Eye (tissue), 1 donor: ENCODE measurements at places on chromosomes 16 and 17.

DNA sequence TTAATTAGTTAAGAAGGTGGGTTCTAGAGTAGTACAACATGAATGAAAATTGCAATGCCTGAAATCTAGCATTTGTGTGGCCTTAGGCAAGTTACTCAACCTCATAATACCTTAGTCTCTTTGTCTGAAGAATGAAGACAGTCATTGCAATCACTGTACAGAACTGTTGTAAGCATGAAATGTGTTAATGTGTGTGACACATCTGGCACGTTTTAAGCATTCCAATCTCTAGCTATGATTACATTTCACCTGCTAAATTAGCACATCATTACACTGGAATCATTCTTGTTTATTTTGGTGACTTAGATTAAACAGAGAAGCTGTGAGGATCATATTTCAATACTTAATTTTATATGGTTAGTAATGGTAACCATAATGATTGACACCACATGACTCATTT, 629.7 kb upstream of the KIF2B start:
- DNase-seq: no peak

GRCh38 chr17:32659419-32659842, 172.6 kb downstream of the CDK5R1 start:
- peak; percentile 92 for DNase-seq

GRCh38 chr17:52724578-52724977, 566.1 kb upstream of the CA10 start:
- DNase-seq: no peak

GRCh38 chr17:39305978-39306377, 80.2 kb upstream of the STAC2 start:
- no peak for DNase-seq

DNA sequence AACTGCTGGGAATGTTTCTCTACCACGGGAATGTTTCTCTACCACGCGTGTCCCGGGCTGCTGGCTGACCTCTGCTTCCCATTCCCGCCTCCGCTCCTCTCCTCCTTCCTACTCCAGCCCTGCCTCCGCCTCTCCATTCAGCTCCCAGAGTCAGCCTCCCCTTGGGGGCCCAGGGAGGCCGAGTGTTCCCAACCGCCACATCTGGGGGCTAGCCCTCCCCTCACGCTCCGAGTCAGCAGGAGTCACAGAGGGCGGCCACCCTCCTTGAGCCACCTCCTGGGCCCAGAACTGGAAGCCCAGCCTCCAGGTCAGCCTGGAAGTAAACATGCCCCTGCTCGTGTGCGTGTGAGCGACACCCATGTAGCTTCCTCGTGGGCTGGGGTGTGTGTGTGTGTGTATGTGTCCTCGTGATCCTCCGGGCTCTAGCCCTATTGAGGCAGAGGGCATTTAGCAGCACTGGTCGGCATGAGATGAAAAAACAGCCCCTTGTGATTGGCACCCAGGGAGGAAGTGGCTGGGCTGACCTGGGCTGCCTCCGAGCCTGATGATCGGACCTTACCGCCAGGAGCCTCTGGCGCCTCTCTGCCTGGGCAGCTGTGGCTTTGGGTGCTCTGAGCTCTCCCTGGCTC, 7.3 kb downstream of the CYGB start:
- DNase-seq: no peak

DNA sequence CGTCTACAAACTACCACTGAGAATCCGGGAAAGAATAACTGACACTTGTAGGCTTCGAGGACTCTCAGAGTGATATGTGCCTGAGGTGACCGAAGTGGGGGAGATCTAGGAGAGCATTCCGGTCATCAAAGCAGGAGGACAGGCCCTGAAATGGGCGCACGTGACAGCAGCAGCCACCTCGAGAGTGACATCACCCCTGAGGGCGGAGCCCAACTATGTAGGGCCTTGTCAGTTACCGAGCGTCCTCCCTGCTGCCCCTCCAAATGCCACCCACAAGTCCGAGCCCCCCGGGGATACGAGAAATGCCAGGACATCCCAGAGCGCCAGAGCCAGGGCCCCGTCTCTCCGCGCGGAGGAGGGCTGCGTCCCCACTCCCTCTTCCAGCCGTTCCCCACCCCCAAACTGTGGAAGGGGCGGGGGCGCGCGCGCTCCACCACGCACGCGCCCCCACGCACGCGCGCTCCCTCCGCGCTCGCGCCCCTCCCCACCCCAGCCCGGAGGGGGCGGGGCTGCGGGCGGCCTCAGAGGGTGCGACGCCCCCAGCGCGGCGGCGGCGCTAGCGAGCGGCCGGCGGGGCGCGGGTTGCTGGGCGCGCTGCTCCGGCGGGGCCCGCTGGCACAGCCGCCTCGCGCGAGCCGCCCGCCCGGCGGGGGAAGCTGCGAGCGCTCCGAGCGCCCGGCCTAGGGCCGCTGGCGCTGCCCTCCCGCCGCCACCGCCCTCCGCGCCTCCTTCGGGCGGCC, at the start of gene TANC2:
TSS of gene TANC2 (plus strand) at position 550 of the 740 bp plus-strand sequence. CDS start 43,325 bp downstream, outside the sequence.
- peak; percentile 96 for DNase-seq

DNA sequence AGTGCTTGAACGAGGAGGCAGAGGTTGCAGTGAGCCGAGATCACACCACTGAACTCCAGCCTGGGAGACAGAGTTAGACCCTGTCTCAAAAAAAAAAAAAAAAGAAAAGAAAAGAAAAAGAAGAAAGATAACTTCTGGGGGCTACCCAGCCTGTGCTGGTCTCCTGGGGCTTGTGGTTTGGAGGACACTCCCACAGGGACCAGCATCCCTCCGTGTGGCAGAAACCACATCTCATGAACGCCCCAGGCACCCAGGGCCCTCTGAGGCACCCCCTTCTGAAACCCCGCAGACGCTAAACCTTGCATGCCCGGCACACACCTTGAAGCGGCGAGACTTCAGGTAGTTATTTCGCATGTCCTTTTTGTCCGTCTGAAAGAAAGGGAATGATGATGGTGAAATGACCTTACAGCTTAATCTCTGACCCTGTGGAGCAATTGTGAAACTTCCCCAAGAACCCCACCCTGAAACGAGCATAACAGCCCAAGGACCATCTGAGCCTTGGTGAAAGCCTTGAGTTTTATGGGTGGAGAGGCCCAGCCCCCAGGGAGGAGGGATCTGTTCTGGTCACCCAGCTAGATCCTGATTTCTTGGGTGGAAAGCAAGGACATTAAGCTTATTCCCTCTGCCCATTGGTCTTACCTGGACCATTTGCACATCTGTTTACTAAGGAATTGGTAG, 55.0 kb downstream of the CNGB1 start:
- DNase-seq: no peak

DNA sequence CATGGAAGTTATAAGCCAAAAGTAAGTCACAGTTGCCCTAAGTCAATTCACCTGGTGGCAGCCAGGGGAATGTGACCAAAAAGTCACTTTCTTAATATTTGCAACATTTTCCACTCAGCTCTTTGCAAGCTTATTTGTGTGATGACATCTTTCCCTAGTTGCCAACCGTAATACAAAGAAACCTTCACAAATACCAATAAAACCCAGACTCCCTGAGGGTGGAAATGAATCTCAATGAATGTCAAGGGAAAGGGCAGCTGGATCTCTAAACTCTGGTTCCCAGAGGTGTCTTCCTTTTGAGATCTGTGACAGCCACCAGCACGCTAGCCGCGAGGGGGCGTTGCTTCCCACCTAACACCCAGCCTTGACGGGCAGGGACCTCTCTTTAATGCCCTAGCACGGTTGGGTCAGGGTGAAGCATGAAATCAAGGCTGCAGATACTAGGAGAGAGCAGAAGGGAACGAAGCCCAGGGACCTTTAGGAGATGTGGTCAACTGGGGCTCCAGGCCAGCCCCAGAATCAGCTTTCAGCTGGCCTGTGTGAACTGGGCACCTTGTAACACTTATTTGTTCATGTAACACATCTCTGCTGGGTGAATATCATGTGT, 82.2 kb downstream of the CMC2 start:
- peak; percentile 71 for DNase-seq

GRCh38 chr17:2580151-2580550, 13.3 kb upstream of the PAFAH1B1 start:
- DNase-seq: no peak

- no peak for DNase-seq
Measured at GRCh38 chr17:27496005-27496404, 39.8 kb downstream of the KSR1 start.

GRCh38 chr17:69760562-69760961, 314.5 kb upstream of the KCNJ16 start:
- no peak for DNase-seq

- no peak for DNase-seq
Measured at GRCh38 chr17:69535016-69535570, 120.6 kb downstream of the MAP2K6 start.

DNA sequence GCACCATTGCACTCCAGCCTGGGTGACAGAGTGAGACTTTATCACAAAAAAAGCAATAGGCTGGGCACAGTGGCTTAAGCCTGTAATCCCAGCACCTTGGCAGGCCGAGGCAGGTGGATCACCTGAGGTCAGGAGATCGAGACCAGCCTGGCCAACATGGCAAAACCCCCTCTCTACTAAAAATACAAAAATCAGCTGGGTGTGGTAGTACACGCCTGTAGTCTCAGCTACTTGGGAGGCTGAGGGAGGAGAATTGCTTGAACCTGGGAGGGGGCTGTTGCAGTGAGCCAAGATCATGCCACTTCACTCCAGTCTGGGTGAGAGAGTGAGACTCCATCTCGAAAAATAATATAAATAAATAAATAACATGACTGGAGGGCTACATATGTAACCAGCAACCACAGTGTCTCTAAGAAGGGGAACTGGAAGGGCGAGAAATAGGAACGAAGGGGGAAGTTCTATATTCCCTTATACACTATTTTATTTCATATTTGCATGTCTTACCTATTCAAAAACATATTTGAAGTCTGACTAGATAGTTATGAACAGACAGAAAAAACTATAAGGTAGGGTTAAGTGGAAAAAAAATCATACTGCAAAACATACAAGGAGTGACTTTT, 25.9 kb downstream of the MYH11 start:
- no peak for DNase-seq

DNA sequence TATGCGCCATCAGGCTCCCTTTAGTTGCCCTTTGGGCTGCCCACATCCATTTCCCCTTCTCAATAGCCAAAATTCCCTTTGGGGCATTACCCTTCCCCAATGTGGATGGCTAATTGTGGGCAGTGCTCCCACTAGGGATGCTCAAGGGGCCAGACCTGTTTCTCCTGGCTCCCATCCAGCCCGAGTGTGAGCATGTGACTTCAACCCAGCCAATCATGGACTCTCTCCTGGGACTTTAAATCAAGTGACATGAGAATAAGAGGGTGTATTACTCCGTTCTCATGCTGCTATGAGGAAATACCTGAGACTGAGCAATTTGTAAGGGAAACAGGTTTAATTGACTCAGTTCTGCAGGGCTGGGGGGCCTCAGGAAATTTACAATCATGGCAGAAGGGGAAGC, 60.9 kb upstream of the WSB1 start:
- DNase-seq: no peak

- DNase-seq: no peak
Measured at GRCh38 chr16:82236415-82236814, 66.4 kb upstream of the MPHOSPH6 start.

- no peak for DNase-seq
Measured at GRCh38 chr17:7745748-7746470, 28.4 kb downstream of the DNAH2 start.

- DNase-seq: peak; percentile 62
Measured at GRCh38 chr16:86515777-86516622, 5.7 kb downstream of the FOXF1 start.

DNA sequence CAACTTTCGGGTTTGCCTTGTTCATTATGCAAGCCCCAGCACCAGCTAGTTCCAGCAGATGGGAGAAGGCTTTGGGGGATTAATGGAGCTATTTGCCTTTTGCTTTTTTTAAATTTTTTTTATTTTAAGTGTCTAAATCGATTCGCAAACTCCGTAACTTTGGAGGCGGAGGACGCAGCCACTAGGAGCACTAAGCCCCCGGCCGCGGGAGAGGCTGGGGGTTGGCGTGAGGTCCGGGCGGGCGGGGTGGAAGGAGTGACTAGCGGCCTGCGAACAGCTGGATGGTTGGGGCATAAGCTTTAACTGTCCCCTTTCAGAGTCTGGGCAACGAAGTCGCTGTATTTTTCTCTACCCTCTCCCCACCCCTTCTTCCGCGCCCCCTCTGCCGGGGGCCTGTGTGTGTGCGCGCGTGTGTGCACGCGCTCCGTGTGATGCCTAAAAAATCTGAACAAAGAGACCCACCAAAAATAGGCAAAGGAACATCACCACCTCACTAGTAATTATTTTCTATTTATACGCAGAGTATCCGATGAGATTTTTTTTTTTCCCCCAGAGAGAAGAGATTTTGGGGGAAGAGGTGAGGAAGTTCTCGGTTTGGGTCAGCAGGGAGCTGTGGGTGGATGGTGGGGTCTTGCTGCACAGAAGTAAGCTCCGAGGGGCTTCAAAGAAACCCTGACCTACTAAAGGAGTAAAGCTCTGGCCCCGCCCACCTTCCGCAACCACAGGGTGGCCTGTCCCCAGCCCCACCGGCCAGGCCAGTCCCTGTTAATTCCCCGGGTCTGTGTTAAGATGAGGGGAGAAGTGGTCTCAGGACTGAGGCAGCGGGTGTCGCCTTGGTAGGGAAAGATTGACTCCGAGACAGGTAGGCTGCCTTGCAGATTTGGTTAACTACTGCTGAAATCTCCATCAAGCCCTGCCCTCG, 2.3 kb downstream of the SHISA9 start:
- peak; percentile 61 for DNase-seq

DNA sequence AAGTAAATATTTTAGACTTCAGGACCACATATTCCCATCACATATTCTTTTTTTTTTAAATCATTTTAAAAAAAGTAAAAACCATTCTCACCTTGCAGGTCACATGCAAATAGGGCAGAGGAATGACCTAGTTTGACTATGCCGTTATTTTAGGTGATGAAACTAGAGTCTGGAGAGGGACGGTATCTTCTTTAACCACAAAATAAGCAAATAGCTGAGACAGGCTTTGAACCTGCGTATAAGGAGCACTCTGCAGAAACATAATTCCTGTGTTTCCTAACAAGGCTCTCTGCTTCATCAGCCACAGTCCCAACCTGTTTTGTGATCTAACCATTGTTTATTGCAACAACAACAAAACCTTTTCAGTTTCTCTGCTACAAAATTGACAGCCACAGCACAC, 121.5 kb downstream of the PCTP start:
- no peak for DNase-seq

DNA sequence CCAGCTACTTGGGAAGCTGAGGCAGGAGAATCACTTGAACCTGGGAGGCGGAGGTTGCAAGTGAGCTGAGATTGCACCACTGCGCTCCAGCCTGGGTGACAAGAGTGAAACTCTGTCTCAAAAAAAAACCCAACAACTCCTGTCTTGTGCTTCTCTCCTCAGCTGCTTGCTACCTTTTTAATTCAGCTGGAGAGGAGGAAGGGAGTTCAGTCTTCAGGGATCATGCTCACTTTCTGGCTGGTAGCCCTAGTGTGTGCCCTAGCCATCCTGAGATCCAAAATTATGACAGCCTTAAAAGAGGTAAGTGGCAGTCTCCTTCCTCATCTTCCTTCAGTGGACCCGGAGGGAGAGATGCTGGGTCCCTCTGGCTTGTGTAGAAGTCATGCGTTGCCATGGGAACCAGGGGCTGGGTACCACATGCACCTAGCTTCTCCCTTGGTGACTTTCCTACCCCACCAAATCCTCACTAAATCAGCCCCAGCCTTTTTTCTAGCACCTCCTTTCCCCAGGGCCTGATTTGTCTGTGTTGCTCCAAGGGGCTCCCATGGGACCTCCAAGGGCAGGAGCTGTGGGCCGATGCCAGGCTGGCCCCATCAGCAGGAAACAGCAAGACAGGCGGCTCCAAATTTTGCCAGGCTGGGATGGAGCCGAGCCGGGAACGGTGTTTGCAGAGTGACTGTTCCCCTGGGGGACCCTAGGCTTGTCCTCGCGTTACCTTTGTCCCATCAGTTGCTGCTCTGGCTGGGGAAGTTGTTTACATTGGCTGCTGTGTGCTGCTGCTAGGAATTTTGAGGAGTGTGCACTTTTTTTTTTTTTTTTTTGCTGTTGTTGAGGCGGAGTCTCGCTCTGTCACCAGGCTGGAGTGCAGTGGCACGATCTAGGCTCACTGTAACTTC, 65.2 kb downstream of the ABCC1 start:
- DNase-seq: no peak
